ENCODE measurements at places on chromosomes 5 and 9.

DNA sequence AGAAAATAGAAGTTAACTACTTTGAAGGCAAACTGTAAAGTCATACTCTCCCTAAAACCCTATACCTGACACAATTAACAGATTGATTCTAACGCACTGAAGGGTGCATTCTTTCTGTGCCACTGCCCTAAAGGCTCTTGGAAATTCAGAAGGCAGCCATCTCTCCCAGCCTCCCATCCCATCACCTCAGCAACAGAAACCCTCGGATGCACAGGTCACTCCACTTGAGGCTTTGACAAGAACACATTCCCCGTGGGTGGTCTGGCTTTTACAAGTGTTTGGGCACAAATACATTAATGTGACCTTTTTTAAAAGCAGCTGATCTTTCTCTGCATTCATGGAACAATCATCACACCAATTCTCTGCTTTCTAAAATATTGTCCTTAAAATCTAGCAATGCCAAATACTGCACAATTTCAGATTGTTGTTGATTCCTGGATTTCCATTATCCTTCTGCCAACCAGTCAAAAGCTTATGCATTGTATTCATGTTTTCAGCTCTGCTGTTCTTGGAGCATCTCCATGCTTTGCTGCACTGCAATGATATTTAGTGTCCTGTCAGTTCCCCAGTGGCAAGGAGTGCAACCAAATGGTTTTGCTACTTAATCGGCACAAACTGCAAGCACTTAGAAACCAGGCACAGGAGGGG is 175.6 kb downstream of the TMEM161B start:
- DNase-seq: no peak

DNA sequence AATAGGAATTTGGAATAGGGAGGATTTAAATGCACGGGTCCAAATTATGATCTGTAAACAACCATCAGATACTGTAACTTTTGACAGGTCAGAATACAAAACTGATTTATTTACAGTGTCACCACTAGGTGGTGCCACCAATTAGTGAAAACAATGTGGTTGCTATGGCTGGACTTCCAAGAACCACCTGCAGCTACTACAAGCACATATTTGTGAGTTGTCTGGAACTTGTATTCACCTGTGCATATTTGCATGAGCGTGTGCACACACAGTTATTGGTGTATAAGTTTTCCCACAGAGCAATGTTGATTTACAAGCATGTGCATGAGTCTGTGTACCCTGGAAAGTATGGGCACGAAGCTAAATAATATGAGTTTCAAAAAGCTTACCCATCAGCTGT is 3.0 kb upstream of the HRCT1 start:
- DNase-seq: no peak

GRCh38 chr5:127290019-127290945 is at the start of gene MEGF10:
TSS of gene MEGF10 (plus strand) at chr5:127290796. CDS start at chr5:127331309, 40,513 bp downstream.
- no peak for DNase-seq

- DNase-seq: no peak
Measured at GRCh38 chr5:90421136-90421535, 11.6 kb upstream of the CETN3 start.

DNA sequence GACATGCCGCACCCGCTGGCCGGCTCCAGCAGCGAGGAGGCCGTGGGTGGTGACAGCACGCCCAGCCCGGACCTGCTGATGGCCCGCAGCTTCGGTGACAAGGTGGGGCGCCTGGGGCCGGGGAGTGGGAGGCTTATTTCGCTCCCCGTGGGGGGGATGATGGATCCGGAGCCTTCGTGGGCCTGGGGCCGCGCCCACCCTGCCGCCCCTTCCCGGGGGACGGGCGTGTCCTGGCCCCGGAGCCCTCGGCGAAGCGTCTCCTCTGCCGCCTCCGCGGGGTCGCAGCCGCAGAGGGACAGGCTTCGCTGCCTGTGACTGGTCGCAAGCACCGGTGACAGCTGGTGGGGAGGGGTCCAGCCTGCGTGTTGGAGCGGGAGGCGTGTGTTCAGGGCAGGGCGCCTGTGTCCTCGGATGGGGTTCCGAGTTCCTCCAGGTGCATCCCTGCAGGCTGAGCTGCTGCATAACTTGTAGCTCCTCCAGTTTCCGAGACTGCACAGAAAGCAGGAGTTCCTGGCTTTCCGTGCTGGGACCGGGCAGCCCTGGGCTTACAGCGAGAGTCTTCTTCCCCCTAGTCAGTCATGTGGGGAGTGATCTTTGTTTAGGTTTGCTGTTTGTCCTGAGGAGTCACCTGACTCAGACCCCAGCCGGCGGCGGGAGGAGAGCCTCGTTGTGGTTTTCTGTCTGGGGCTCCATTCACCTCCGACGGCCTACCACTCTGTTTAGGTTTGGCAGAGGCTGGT is 666 bp downstream of the SNX30 start:
- DNase-seq: no peak

GRCh38 chr9:34694811-34695210 is 3.7 kb upstream of the CCL19 start:
- DNase-seq: no peak

DNA sequence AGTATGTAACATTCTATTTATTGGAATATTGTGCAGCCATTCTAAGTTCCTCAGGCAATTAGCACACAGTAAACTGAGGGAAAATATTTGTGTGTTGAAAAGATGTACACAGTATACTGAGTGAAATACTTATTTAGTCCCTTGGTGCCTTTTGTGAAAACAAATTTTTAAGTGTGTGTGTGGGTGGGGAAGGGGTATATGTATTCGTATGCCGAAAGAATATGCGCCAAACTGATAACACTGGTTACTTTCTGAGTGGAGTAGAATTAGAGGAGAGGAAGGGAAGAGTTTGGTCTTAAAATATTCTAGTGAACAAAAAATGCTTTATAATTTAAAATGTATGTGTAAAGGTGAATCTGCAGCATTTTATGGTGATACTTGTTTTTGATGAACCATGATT is 3.1 kb downstream of the DCP2 start:
- no peak for DNase-seq

- no peak for DNase-seq
Measured at GRCh38 chr5:62627901-62628300, 49.3 kb downstream of the LRRC70 start.

DNA sequence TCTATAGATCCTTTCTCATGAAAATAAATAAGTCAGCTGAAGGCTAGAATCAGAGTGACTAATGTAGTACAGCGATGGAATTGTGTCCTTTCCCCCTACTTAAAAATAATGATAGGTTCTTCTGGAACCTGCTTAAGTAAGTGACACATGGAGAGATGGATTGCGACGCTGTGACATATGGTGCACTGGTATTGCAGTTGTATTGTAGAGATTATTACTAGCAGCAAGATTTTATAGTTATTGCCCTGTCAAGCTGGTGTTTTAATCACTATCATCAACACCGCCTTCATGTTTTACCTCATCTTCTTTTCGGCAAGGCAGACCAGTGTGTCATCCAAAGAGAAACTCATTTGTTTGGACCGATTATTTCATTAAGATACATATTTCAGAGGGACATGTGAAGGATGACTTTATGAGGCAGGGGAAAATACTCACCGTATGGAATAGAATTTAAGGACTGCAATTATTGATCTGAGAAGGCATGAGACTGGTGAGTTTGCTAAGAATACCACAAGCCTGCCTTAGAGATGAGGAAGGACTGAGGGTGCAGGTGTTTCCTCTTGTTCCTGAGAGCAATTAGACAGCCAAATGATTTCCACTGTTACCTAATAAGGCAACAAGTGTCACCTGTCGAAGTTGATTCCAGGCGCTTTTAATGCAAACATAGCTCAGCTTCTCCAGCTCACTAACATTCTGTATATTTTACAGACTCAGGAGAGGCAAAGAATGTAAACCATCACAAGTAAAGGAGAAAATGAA is 1855.5 kb downstream of the MAT2B start:
- no peak for DNase-seq

GRCh38 chr9:30967476-30967875 is 1417.0 kb upstream of the ACO1 start:
- no peak for DNase-seq

DNA sequence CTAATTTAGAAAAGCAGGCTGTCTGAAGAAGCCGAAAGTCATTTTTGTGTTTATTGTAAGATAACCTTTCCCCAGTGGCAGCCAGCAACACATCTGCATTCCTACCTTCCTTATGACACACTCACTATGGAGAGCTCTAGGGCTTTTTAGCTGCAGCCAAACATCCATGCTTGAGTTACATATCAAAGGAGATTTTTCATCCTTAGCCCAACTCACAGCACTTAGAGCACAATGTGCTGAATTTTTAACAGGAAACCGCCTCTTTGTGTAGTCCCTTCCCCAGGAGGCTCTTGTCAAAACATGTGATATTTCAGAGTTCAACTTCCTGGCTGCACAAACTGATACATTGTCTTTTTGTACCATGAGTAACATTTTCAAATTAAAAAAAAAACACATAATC is 379.2 kb downstream of the CTNND2 start:
- no peak for DNase-seq

DNA sequence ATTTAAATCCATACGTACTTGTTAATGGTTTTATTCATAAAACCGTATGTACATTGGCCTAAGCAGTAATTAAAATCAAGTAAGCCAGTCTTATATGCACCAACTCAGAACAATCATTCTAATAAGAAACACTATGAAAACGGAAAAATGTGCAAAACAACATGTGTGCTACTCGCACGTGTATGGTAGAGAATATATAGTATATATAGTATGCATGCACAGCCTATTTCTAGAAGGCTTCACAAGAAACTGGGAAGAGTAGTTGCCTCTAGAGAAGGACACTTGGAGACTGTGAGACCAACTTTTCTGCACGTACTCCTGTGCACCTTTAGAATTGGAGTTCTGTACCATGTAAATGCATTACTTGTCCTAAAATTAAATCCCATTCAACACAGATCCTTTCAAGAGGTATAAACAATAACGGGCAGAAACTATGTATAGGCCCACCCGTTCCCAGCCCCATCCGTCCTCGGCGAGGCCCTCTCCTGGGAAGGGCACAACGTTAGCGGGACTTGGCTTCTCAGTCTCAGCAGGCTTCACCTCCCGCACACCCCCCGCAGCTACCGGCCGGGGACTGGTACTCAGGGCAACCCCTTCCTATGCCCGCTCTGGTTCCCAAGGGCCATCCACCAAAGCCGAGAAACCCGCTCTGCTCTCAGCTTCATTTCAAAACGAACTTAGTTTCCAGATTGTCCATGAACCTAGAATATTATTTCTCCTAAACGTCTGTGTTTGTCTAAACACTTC is 2.0 kb downstream of the CDC14B start:
- no peak for DNase-seq

GRCh38 chr5:168226012-168226411 is 65.4 kb upstream of the WWC1 start:
- no peak for DNase-seq

DNA sequence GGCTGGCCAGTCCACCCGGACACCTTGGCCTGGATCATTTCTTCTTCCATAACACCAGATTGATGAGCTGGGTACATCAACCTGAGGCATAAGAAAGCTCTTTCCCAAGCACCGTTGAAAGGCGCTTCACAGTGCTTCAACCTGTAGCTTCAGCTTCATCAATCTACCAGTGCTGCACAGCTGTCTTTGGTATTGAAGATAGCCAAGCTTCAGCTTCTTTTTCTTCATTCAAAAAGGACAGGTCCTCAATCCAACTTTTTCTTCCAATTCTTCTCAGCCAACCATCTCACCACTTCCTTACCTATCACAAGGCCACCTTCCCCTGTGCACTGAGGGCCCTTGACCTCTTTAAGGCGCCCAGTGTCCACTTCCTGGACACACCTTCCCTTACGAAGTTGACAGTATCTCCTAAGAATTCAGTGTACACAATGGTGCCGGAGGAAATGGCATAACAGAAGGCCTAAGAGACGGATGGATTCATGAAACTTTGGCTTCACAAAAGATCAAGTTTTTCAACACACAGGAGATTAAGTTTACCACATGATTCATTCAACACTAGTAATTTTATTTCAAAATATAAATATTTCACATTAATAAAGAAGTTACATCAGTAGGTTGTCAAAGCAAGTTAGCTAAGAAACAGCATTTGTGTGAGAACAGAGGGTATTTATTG is 1.4 kb upstream of the CTNNAL1 start:
- DNase-seq: no peak

- no peak for DNase-seq
Measured at GRCh38 chr5:133266527-133266878, 214.7 kb downstream of the HSPA4 start.

GRCh38 chr9:82037126-82037525 is 48.6 kb downstream of the SPATA31D1 start:
- no peak for DNase-seq

DNA sequence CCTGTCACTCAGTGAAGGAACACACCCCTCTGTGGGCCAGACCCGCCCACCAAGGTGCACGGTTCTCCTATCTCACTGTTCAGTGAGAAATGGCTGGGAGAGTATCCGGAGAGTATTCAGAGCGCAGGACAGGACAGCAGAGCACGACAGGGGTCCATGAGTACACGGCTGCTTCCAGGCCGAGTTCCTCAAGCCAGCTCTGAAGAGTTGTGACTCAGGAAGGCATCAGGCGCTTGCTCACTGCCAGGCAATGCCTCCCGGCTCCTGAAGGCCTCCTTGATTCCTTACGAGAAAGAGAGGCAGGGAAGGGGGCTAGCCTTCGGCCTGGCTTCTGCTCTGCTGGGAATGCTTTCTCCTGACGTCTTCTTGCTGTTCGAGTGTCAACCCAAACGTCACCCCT is 132.1 kb upstream of the PPP1R26 start:
- DNase-seq: no peak

GRCh38 chr5:89106480-89106879 is 223.5 kb upstream of the MEF2C start:
- DNase-seq: no peak

- no peak for DNase-seq
Measured at GRCh38 chr9:69916950-69917349, 96.3 kb downstream of the CFAP95 start.

DNA sequence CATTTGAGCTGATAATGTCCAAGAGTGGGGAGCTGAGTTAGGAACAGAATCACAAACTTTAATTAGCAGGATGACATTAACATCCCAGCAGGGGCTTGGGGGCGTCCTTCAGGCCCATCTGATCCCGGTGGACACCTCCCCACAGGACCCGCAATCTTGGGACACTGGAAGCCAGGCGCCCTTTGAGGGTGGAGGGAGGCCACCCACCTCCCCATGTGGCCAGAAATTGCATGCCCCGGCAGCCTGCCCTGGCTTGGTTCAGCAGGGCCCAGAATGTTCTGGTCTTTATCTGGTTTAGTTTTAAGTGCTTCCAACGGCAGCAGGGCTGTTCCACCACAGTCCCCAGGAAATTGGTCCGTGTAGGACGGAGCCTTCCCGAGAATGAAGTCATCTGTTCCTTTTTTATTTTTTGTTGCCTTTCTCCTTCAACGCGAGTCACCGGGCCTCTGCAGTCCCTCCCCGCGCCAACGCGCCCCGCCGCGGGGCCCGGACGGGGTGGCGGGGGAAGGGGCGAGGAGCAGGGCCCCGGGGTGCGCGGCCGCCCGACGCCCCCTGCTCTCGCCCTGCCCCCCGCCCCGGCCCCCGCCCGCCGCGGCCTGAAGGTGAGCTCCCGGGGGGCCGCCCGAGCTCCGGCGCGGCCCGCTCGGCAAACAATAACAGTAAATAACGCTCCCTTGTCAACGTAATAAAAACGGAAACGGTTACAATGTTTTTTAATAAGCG is 207.9 kb downstream of the C9orf50 start:
- peak; percentile 63 for DNase-seq

- DNase-seq: no peak
Measured at GRCh38 chr5:134041570-134042411, 37.0 kb upstream of the VDAC1 start.
